ENCODE measurements at places on chromosomes 12 and 14.

DNA sequence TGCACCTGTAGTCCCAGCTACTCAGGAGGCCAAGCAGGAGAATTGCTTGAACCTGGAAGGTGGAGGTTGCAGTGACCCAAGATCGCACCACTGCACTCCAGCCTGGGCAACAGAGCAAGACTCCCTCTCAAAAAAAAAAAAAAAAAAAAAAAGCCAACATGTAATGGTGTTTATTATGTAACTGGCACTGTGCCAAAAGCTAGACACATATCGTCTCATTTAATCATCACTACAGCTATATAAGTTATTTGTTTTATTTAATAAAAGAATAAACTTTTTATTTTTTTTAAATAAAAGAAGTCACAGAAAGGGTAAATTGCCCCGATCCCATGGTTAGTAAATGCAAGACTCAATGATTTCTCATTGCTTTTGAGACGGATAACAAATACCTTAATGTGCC, 76.9 kb downstream of the PTCSC3 start:
- DNase-seq, result no peak

GRCh38 chr14:71270111-71270510, 362.9 kb downstream of the PCNX1 start:
- DNase-seq, result peak; percentile 63

GRCh38 chr12:51675071-51675803, 84.2 kb downstream of the SCN8A start:
- DNase-seq, result no peak

DNA sequence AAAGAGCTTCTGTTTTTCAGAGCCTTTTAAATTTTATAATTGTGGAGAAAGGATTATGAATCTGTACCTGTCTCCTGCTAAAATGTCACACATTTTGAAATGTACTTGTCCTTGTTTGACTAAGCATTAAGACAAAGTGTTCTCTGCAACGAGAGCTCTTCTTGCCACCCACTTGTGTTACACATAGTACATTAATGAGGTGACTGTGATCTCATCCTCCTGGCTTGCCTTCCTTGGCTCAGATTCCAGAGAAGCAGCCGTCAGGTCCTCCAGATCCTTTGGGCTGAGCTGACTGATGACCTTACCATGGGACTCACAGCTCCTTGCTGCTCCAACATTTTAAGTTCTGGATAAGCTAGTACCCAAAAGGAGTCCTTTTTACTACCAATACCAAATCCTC, 81.4 kb downstream of the BBS10 start:
- no peak for DNase-seq

GRCh38 chr12:10632226-10632625, 18.8 kb upstream of the MAGOHB start:
- DNase-seq, result no peak

DNA sequence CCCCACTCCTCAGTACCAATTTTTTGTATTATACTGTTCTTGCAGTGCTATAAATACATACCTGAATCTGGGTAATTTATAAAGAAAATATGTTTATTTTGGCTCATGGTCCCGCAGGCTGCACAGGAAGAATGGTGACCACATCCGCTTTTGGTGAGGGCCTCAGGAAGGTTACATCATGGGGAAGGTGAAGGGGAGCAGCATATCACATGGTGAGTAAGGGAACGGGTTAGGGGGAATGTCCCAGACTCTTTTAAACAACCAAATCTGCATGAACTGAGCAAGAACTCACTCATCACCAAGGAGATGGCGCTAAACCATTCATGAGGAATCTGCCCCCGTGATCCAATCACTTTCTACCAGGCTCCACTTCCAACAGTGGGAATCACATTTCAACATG, 40.0 kb downstream of the OSBPL8 start:
- DNase-seq, result peak; percentile 19

- no peak for DNase-seq
Measured at GRCh38 chr14:45194964-45195363, 58.0 kb downstream of the MIS18BP1 start.

DNA sequence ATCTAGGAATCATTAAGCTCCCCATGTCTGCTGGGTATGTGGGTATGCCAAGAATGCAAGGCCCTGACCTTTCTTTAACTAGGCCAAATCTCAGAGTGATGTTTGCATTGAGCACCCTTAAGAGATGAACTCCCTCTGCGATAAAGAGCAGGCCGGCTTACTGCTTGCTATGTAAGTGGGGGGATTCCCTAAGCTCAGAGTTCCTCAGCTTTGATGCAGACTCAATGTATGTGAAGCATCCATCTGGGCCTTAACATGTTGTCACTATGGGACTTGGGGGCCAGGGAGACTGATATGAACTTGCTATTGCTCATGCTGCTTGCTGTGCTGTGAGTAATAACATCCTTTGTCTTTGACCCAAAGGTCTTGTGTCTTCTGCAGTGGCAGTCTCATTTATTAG, 149.7 kb downstream of the C12orf75 start:
- DNase-seq, result no peak

- no peak for DNase-seq
Measured at GRCh38 chr12:52952076-52952801, 3.3 kb downstream of the KRT18 start.

DNA sequence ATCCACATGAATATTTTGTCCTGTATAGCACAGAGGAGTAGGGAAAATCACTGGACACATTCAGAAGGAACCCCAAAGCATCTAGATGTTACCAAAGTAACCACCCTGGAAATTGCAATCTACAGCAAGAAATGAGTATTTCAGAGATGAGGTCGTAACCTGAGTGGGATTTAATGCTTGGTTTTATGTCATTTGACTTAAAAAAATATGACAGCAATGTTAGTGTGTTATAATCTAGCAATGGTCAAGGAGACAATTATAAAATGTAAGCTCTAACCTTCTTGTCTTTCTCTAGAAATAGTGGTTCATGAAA, 256.6 kb downstream of the NAV3 start:
- no peak for DNase-seq

GRCh38 chr14:65027127-65027799, 40.6 kb downstream of the FNTB start:
- no peak for DNase-seq

All from inflammatory macrophage (primary cell).